ENCODE measurements at places on chromosomes 16 and 17.

GRCh38 chr16:85187002-85187401 lies 74.7 kb upstream of the CIBAR2 start:
- DNase-seq, result no peak

DNA sequence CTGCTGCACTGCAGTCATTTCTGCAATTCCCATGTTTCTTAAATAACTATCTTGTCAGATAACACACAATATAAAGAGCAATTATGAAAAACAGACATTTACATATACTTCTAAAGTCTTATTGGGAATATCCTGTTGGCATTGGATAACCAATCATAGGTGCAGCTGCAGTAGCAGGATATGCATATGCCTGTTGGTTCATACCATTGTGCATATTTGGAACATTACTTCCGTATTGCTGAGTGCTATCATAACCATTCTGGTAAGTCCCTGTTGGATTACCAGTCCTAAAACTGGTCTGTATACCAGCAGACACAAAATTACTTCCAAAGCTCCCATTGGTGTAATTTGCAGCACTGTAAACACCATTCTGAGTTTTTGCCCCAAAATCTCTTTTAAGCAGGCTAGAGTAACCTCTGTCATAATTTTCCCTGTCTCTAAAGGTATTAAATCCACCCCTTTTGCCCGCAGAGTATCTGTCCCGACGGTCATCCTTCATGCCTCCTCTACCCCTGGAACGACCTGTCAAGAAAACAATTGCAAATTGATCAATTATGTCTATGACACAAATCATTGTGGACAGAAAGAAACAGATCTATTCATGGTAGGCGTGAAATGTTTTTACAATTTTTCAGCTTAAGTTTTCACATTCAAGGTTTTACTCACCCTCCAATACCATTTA lies 3.1 kb upstream of the POLG2 start:
- DNase-seq, result no peak

- DNase-seq, result no peak
Measured at GRCh38 chr17:40551091-40551878, 14.0 kb downstream of the CCR7 start.

- DNase-seq, result peak; percentile 20
Measured at GRCh38 chr17:77735566-77736198, 222.8 kb upstream of the TNRC6C start.

- DNase-seq, result no peak
Measured at GRCh38 chr16:30027588-30028437, 3.3 kb downstream of the TLCD3B start.

DNA sequence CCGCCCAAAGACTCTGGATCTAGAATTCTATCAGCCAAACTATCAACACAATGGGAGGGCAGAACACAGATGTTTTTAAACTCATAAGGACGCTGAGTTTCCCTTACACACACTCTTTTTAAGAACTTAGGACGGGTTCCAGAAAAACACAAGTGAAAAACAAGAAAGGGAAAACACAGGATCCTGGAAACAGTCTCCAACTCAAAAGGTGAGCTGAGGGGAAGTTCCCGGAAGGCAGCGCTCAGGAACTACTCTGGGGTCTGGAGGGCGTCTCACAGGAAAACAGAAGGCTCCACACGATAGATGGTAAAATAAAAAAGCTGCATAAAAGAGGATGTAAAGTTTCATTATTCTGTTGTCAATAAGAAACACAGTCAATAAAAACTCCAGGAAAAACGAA lies 80.2 kb upstream of the DOC2B start:
- no peak for DNase-seq

DNA sequence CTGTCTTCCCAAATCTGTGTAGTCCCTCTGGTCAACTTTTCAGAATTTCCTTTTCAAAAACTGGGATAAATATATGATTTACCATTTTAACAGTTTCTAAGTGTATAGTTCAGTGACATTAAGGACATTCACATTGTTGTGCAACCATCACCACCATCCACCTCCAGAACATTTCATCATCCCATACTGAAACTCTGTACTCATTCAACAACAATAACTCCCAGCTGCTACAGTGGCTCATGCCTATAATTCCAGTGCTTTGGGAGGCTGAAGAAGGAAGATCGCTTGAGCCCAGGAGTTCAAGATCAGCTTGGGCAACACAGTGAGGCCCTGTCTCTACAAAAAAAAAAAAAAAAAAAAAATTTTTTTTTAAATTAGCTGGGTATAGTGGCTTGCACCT lies 131.0 kb downstream of the AATF start:
- peak; percentile 60 for DNase-seq

- DNase-seq, result peak; percentile 64
Measured at GRCh38 chr16:81636298-81636993, 142.6 kb upstream of the PLCG2 start.
